Femur (tissue), 1 donor: ENCODE measurements at places on chromosomes 11 and 22.

DNA sequence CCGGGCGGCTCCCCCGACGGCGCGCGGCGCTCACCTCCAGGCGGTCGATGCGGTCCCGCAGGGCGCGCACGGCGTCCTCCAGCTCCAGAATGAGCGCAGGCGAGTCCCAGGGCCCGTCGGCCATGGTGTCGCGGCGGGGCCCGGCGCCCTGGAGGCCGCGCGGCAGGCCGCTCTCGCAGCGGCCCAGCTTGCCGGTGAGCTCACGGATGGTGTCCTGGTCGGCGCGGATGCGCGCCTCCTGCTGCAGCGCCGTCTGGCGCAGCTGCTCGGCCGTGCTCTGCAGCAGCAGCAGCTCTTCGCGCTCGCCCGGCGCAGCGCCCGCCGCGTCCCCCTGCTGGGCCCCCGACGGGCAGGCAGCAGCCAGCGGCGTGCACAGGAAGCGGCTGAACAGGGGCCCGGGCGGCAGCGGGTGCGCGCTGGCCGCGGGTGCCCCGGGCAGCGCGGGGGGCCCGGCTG lies 599 bp downstream of the NPTXR start:
- DNase-seq, result peak; percentile 85

DNA sequence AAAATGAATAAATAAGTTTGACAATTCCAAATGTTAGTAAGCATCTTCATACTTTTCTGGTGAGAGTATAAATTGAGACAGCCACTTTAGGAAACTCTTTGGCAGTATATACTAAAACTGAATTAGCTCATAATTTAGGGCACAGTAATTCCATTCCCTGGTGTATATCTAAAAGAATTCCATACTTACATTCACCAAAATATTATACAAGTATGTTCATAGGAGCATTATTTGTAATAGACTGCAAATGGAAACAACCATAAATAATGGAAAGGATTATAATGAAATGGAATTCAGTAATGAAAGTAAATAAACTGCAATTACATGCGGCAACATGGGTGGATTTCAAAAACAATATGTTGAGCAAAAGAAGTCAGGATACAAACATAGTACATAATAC lies 315.8 kb upstream of the LRRC4C start:
- DNase-seq, result no peak

DNA sequence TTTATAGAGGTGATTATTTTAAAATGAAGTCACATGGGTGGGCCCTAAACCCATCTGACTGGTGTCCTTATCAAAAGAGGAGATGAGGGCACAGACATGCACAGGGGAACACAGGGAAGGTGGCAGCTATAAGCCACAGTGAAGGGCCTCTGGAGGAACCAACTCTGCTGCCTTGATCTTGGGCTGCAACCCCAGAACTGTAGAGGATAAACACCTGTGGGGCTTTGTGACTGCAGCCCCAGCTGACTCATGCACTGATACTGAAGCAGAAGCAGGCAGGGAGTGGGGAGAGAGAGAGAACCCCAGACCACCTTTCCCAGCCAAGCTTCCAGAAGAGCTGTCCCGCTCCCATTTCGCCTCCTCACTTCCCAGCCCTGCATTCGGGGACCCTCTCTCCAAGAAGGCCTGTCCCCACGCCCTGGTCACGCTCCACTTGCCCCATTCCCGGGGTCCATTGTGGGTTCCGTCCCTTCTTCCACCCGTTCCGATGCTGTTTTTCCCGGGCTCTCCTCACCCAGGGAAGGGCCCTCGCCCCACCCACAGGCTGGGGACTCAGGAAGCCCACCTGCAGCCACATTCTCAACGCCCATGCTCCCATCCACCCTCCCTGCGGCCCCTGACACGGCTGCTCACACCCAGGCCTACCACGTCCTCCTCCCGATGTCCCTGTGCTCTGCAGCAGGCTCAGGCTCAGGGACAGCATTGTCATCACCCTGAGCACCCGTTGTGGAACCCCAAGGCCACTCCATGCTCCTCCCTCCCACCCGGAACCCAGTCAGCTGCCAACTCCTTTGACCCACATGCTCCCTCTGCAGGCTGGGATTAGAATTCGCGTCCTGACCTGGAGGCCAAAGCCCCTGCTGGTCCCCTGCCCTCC lies 90.8 kb upstream of the SHANK2 start:
- DNase-seq, result no peak

DNA sequence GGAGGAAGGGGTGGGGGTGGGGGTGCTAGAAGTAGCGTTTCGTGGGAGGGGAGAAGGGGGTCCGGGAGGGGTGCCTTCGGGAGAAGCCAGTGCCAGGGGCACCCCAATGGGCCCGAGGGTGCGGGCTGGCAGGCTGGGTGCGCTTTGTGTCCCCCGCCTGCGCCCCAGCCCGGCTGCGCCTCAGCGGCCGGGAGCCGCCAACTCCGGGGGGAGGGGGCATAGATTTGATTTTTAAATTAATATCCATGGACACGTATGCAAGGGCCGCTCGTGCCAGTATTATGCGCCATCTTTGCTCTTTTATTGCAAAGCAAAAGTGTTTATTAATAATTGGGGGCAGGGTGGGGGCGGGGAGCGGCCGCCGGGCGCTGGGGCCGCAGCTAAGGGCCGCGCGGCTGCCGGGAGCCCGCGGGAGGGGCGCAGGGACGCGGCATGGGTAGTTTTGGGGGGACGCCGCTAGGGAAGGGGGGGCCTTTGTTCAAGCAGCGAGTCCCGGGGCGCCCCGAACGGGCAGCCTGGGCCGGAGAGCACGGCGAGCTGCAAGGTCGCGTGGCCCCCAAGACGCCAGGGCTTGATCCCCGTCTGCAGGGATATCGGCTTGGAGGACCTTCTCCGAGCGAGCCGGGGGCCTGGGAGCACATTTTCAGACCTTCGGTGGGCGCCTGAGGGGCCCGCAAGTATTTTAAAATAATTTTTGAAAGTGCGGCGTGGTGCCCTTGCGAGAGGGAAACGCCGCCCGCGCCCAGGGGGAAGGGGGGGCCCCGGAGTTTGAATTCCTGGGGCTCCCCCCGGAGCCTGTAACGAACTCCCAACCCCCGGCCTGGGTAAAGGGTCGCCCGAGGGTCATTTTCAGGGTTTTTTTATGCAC lies 959 bp downstream of the CCND1 start:
- DNase-seq, result no peak

GRCh38 chr22:32421484-32421883 lies 9.4 kb upstream of the RTCB start:
- DNase-seq, result no peak

DNA sequence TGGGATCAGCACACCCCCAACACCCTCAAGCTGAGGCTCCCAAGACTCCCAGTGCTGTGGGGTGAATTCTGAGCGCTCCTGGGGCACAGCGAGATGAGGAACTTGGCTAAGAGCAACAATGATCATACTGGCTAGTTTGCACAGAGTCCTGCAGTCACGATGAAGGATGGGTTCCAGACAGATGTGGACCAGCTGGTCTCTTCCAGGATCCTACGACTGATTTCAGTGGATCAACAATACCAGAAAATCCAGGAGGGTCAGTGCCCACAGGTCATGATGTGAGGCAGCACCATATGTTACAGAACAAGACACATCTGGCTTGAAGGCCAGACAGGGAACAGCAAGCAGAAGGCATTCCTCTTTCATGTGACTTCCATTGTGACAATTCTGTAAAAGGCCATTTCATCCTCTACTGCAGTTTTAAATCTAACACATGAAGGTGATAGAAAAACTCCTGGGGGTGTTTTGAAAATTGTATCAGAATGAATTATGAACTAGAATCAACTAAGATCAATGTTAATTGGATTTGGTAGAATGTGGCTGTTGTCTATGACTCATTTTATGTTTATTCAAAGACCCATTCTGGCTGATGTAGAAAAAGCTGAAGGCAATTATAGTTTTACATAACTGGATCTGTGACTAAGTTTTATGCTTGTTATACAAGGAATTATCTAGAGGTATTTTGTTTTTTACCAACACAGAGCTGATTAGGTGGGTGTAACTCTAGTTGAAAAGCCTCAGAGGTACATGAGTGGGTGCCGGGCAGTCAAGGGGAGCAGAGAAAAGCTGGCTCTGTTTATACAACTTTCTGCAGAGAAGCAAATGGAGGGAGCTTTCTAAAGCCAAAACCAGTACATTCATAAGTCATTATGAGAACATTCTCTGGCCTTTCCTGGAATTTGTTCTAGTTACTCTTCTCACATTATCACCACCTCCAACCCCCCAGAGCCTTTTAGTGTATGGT lies 29.1 kb downstream of the OR52K1 start:
- DNase-seq, result no peak

- no peak for DNase-seq
Measured at GRCh38 chr11:13007182-13008060, 1.7 kb upstream of the RASSF10 start.

DNA sequence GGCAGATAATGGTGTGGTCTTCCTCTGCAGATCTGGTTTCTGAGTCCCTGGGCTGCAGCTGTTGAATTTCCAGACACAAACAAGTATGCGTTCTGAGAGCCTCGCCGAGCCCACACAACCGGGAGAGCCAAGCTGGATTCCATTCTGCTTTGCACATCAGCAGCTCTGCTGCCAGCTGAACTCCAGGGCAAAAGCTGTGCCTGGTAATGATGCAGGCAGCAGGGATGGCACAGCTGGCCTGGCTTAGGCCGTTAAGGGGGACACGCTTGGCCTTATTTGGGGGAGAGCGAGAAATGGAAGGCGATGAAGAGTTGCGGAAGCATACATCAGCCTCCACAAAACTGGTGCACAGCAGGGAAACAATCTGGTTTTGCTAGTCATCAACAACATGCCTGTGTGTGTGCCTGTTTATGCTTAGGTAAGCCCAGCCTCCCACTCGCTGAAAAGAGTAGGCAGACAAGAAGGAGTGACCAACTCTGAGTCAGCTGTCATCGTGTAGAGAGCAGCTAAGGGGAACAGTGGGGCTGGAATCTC lies 25.1 kb downstream of the ADAMTS8 start:
- DNase-seq, result peak; percentile 90

DNA sequence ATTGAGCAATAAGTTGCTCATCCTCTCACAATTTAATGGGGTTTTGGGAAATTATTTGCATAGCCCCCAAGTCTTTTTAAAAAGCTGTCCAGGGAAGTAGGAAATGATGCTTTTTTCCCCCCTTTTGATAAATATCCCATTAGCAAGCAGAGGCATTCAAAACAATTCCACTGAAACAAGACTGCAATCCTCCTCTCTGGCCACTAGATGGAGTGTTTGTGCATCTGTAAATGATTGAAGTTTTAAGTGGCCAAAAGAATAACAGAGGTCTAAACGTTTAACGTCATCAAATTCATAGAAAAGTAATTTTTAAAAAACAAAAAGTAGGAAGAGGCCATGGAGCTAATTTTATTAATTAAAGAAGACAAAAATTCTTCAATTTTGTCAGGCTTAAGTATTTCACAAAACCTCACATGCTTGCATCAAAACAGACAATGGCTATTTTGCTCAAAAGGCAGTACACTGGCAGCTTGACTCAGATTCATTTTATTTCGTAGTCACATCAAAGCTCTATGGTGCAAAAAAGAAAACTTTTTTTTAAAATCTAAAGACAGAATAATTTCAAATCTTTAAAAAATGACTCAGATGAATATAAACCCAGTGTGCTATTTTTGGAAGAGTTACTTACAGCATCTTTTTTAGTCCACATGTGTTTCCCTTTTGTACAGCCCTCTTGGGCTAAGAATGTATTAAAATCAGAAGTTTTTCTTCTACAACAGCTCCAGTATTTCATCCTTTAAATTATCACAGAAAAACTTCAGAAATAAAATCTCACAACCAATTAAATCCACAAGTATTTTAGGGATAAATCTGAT lies 17.8 kb downstream of the CHORDC1 start:
- no peak for DNase-seq

- no peak for DNase-seq
Measured at GRCh38 chr11:33197915-33198727, 36.8 kb upstream of the CSTF3 start.

DNA sequence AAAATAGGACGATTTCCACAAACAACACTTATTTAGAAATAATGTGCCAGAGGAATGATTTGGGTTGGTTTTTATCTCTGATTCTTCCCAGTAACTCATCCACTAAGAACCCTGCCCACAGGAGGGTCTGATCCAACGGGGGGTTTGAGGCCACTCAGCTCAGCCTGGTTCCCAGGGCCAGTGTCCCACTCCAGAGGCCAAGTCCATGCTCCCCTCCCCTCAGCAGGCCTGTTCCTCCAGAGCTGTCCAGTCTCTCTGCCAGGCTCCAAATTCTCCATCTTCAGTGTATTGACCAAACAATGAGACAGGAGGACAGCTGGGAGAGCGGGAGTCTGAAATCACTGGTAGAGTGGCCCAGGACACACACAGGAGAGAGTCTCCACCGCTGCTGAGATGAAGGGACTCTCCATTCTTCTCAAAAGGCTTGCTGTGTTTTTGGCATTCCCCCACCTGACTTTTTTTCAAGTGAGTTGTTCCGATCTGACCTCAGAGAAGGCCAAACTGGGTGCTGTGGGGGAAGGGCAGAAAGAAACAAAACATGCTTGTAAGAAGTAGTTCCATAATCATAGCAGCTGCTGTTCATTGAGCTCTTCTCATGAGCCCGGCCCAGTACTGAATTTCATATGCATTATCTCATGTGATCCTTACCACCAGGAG lies 17.6 kb upstream of the SCN2B start:
- DNase-seq, result no peak

DNA sequence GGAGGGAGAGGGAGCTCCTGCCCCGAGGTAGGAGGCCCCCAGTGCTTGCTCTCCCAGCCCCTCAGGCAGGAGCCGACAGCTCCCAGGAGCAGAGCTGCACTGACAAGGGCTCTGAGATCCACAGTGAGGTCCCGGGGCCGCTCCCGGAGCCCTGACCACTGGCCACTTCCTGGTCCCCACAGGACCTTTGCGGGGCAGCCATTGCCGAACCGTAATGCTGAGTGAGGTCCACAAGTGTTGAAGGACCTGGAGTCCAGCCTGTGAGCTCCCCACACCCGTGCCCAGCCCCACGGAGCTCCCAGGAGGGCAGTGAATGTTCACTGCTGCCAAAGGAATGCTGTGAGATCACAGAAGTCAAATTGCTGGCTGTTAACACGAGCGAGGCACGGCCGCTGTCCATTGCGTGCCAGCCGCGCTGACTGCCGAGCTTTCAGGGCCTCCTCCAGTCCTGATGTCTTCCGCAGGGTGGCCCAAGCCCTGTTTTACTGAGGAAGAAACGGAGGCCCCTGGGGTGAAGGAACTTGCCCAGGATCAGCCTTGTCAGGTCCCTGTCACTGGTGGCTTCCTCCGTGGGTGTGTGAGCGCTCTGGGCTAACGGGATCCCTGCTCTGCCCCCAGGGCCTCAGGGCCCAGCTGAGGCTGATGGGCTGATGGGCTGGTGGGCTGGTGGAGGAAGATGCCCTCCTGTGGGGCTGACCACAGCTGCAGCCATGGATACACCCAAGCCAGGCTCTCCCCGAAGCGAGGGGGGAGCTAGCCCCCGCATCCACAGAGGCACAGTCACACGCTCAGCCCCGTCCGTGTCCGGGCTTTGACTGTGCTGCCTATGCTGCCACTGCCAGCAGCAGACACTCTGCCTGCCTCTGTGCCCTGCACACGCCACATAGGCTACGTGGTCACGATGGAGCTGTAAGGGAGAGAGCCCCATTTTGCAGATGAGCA lies 70.8 kb downstream of the WNT7B start:
- DNase-seq, result peak; percentile 56

GRCh38 chr22:29112681-29113080 lies 39.8 kb downstream of the KREMEN1 start:
- no peak for DNase-seq

- DNase-seq, result peak; percentile 71
Measured at GRCh38 chr22:42856179-42856864, 751 bp downstream of the ARFGAP3 start.

- no peak for DNase-seq
Measured at GRCh38 chr11:46133119-46133518, 11.9 kb upstream of the PHF21A start.
